ENCODE measurements at places on chromosomes 4 and X. TPM values are rescaled to one million over a fixed set of nuclear protein-coding genes. Genes with fewer than 3 reads are reported as not detected.

The MORF4L2 gene
- 262 TPM for total RNA-seq

The GPR50 gene
- not detected for total RNA-seq

The HSFX2 gene
- not detected for total RNA-seq

DNA sequence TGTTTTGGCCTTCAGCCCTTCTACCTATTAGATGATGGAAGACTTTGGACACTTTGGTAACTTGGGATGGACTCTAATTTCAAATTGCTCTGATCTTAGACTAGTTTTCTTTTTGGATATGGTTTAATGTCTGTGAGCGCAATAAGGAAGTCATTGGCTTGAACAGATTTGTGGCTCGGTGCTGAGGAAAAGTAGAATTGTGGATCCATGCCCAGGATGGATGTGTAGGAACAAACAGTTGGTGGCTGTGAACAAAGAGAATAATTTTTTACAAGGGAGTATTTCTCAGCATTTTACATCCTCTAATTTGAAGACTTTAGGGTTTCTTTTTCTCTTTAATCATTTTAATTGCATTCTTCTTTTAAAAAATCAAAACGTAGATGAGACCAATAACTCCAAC, 327.1 kb downstream of the GLUD2 start:
- no peak for DNase-seq

DNA sequence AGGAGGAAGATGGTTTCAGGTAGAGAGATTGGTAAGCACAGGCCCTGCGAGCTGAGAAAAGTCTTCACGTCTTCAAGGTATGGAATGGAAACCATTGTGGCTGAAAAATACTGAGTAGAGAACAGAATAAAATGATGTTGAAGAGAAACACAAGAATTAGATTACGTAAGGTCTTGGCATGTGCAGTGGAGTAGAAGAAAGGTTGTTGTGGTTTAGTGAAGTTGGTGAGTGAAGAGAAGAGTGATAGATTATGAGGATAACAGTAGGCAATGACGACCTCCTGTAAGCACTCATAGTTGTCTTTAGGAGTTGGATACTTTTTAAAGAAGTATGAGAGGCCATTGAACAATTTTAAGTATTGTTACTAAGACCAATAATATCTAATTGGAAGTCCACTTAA, 642.6 kb downstream of the PCDH7 start:
- DNase-seq: no peak

GRCh38 chr4:118732591-118733330, 47.6 kb downstream of the METTL14 start:
- no peak for DNase-seq
